ENCODE measurements at places on chromosomes 16 and 17.

GRCh38 chr17:71110326-71110725 lies 941.0 kb downstream of the KCNJ2 start:
- no peak for DNase-seq

DNA sequence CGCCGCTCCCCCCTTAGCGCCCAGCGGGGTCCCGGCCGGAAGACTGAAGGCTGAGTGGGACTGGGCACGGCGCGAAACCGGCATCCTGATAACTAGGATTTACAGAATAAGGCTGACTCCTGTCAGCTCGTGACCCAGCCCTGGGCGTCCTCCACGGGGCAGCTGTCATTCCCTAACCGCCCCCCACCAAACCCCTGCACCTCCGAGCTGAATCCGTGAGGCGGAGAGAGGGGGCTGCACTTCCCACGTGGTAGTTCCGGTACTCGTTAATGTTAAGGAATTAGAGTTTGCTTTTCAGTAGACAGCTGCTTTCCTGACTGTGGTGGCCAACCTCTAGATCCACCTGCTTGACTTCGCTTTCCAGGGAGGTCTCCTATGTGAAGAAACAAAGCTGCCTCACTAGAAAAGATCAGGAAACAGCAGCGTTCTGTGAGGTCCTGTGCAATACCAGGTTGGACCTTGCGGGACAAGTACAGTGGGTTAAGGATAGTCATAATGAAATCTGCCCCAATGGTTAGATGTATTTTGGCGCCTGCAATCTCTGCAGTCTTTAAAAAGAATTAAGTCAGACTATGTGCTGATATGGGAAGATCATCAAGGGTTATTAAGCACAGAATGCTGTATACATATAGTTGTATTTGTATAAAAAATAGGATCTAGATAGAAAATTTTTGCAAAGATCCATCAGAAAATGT lies 1.1 kb upstream of the WBP2 start:
- no peak for DNase-seq

- DNase-seq: no peak
Measured at GRCh38 chr17:42142371-42142896, 12.4 kb downstream of the RAB5C start.

DNA sequence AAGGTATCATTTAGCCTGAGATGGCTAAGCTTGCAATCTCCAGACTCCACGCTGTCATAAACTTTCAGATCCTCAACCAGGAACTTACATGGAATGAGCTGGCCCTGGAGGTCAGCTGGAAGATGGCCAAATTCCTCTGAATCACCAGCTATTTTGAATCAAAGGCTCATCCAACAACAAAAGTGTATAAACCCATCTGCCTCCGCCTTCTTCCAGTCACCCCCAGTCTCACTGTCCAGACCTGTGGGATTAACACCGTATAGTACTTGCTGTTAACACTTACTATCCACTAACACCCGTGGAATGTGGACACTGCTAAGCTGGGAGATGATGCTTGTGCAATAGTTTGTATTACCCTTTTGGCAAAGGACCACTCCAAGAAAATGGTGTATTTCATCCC lies 1.9 kb upstream of the LCMT1 start:
- no peak for DNase-seq

GRCh38 chr17:6713130-6713917 lies at the start of gene SLC13A5:
TSS of gene SLC13A5 (minus strand) at chr17:6713369. CDS start at chr17:6713333, 36 bp downstream.
- DNase-seq: peak; percentile 90

- DNase-seq: no peak
Measured at GRCh38 chr17:32746280-32746679, 130.6 kb downstream of the MYO1D start.

GRCh38 chr16:22897184-22897583 lies 83.2 kb downstream of the HS3ST2 start:
- no peak for DNase-seq

- DNase-seq: no peak
Measured at GRCh38 chr17:74187761-74188160, 15.7 kb upstream of the RPL38 start.

GRCh38 chr17:19702217-19702641 lies 14.2 kb downstream of the SLC47A2 start:
- no peak for DNase-seq

DNA sequence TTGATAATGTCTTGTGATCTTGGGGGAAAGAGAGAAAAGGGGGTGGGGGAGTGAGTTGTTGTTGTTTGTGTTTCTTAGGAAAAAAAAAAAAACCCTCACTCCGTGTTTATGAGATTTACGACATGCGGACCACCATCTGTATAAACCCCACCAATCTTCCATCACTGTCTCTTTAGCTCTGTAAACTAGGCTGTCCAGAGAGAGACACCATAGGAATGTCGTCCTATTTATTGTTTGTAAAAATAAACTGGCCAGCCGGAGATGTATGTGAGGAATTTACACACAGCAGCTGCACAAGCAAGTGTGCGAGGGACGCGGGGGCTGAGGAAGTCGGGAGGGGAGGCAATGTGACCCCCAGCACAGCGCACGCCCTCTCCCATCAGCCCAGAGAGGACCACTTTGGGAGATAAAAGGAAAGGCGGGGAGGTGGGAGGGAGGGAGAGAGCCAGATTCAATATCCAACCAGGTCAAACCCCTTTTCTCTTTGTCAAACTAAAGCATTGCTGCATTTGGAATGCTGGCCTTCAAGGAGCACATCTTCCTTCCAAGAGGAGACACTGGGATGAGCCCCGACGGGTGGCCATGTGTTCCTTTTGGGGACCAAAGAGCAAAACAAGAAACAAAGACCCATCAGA lies 136.2 kb upstream of the SALL1 start:
- DNase-seq: no peak

GRCh38 chr17:14070344-14070984 lies 1.2 kb downstream of the COX10 start:
- no peak for DNase-seq

GRCh38 chr17:53316073-53316472 lies 506.7 kb upstream of the KIF2B start:
- DNase-seq: no peak

GRCh38 chr16:54980821-54981220 lies 50.2 kb downstream of the IRX5 start:
- no peak for DNase-seq

DNA sequence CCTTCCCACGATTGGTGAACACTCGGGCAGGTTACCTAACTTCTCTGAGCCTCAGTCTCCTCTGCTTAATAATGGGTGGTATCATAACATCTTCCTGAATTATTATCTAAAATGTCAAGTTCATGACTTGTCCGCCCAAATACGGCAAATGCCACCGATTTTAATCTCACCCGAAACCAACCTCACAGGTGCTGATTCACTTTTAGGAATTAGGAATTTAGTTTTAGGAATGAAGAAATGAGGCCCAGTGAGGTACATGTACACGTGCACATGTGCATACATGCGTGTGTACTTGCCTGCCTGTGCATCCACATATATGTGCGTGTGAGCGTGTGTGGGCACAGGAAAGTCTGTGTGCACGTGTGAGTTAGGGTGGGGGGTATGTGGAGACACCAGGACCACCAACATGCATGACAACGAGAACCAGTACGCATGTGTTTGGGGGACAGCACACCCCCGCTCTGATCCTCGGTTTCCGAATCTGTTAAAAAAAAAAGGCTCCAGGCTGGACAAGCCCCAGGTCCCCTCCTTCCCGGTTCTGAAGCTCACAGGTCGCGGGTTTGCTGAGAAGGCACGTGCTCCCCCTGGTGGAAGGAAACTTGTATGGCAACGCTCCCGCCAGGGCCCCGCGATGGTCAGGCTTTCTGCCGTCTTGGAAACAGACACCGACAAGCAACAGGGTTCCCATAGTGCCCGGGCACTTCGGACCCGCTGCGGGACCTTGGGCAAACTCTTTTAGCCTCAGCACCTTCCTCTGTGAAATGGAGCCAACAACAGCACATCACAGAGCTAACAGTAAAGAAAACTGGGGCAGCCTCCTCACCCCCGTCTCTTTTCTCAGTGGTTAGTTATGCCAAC lies 219.2 kb downstream of the RBFOX3 start:
- peak; percentile 90 for DNase-seq

- peak; percentile 76 for DNase-seq
Measured at GRCh38 chr17:63696381-63696961, 3.5 kb downstream of the LIMD2 start.

DNA sequence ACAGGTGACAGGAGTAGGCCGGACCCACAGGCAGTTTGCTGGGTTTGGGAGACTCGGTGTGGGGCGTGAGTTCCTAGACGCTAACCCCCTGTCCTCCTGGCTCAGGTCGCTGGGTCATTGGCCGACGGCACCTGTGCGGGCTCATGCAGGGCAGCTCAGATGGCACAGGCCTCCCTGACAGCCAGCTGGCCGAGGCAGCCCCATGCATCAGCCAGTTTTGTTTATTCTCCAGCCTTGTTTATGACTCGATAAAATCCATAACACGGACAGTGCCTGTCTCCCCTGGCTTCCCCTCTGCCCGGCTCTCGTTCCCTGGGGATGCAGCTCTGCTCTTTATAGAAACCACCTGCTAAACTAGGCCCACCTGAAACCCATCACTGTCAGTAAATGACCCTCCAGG lies 46.0 kb downstream of the SDK2 start:
- DNase-seq: no peak

DNA sequence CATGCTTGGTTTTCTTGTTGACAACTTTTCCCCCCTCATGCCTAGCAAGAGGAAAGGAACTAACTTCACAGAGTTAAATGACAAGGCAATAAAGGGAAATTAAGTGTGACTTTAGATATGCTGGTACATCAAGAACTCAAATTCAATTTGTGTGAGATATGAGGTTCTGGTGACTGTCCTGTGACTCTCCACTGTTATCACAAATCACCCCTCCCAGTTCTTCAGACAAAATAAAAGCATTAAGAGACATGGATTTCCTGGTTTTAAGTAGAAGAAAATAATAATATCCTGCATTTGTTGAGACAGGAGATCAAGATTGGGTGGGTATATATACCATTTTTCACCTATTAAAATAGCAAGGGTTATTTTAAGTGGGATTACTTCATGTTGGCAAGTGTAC lies 46.2 kb downstream of the SNTB2 start:
- no peak for DNase-seq

GRCh38 chr16:9049241-9049640 lies 42.2 kb upstream of the HAPSTR1 start:
- DNase-seq: no peak

Measured in iPS-NIHi11 (cell line).